ENCODE measurements at places on chromosomes 11 and 22.

DNA sequence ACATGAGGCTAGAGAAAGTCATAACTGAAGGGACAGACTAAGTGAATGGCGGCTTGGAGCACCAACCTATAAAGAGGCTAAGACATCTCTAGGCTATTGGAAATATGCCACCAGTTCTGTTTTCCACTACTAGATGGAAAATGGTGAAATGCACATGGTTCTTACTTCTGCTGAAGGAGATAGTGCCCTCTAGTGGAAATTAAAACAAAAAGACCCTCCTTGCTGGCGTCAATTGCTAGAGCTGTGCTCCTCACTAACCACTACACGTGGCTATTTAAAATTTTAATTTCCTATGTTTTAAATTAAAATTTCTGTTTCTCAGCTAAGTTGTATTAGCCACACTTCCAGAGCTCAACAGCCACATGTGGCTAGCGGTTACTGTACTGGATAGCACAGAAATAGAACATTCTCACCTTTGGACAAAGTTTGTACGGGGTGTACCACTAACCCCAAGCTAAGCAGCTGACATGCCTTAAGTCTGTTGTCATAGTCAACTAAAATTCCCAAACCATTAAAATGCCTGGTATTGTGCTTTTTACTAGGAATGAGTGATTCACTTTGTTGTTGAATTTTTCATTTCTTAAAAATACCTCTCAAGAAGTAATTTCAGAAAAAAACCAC is 34.1 kb upstream of the CALCA start:
- DNase-seq = no peak

- no peak for DNase-seq
These were observed 880.8 kb downstream of the FAM181B start for GRCh38 chr11:81852896-81853295.

GRCh38 chr11:6468712-6469495 is 4.8 kb downstream of the TRIM3 start:
- DNase-seq = no peak

DNA sequence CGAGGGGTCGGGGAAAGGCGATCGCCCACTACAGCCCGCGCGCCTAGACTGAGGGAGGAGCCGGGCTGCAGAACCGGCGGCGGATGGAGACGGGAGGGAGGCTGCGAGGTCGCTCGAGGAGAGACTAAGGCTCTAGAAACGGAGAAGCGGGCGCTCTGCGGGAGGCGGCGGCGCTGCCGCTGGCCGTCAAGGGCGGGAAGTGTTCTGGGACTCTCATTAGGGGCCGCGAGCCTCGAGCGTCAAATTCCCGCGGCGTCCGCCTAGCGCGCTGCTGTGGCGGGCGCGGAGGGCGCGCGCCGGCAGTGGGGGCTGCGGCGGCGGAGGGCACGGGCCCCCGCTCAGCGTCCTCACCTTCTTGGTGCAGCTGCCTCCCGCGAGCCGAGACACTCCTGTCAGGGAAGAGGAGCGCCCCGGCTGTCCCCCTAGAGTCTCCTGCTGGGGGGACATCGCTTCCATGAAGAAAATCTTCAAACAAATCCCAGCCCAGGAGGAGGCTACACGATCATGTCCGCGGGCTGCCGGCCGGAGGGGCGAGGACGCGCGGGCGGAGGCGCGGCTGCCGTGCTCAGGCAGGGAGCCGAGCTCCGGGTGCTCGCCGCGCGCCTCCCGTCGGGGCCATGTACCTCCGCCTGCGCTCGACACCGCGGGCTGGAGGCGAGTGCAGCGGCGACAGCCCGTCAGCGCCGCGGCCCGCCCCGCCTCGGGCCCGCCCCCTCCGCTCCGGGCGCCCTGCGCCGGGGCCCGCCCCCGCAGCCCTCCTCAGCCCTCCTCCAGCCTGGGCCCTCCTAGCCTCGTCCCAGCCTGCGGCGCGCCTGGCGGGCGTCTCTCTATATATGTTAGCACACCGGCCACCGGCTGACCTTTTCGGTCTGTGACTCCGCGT is at the start of gene ARHGAP20:
ARHGAP20 (minus strand) TSS at position 662 of the 883 bp plus-strand sequence; CDS start at position 456, 206 bp downstream.
- no peak for DNase-seq

DNA sequence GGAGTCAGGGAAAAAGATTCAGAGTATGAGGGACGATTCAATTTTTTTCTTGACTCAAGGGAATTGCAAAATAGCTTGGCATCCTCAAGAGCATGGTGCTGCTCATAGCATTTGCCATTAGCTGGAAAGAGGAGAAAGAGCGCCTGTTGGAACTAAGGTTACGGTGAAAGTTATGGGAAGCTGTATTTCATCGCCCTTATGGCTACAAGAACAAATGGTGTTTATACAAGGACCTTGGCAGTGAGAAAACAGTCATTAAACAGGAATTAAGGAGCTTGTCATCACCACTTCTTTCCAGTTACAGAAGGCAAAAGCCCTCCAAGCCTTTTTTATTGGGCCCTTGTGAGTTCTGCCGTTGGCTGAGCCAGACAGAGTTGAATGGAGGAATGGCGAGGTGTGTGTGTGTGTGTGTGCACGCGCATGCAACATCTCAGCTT is 74.2 kb downstream of the ALX4 start:
- no peak for DNase-seq

GRCh38 chr11:78189851-78190250 is 1.1 kb downstream of the USP35 start:
- DNase-seq = no peak

DNA sequence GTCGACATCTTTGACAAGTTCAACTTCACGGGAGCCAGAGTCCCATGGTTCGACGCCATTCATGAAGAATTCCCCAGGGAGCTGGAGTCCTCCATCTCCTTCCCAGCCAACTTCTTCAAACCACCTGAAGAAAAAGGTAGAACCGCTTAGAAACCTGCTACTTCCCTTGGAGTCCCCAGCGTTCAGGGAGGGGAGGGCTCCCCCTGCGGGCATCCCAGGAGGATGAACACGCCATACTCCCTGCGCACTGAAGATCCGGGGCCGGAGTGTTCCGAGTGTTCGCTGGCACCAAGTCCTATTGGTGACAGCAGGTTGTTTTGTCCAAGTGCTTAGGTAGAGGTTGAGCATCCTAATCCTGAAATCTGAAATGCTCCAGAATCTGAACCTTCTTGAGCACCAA is 51.7 kb upstream of the PRODH start:
- DNase-seq = no peak

Measured in activated T-helper 1 cell treated with anti-CD3 and anti-CD28 coated beads, Interleukin-2, amount 50 U/mL, for 16 hours (primary cell).